ENCODE measurements at places on chromosomes 13 and 19.

- DNase-seq: no peak
These were observed 313.5 kb downstream of the FOXO1 start for GRCh38 chr13:40352802-40353562.

GRCh38 chr13:101565317-101565716, 112.8 kb downstream of the ITGBL1 start:
- DNase-seq: no peak

DNA sequence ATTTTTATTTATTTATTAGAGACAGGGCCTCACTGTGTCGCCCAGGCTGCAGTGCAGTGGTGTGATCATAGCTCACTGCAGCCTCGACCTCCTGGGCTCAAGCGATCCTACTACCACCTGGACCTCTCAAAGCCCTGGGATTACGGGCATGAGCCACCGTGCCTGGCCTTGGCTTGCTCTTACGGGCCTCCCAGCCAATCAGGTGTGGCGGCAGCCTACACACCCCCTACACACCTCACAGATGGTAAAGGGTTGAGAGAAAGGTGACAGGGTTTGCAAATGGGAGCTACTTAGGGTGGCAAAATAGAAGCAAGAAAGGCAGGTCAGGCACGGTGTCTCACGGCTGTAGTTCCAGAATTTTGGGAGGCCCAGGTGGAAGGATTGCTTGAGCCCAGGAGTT, 1.0 kb upstream of the ZBTB32 start:
- no peak for DNase-seq

DNA sequence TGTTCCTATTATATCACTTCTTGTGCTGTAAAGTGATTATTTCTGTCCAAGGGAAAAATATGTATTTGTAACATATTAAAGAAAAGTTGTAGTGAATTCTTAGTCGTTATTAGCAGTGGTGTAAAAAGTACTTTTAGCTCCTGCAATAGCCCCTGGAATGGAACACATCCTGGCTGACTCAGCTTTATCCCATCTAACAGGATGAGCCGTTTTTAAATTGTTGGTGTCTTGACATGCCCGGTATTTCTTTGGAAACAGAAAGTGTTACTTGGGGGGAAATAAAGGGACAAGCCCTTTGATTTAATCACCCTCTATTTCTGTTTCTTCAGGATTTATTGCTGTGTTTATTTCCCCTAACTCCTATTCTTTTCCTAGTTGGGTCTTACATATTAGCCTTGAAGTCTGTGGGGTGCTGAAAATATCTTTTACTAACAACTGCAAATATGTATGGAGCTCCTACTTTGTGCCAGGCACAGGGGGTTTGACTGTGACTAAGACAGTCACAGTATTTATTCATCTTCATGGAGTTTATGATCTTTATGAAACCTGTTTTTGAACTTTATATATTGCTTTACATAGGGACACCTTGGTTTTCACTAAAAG, 17.9 kb downstream of the COG3 start:
- peak; percentile 20 for DNase-seq

DNA sequence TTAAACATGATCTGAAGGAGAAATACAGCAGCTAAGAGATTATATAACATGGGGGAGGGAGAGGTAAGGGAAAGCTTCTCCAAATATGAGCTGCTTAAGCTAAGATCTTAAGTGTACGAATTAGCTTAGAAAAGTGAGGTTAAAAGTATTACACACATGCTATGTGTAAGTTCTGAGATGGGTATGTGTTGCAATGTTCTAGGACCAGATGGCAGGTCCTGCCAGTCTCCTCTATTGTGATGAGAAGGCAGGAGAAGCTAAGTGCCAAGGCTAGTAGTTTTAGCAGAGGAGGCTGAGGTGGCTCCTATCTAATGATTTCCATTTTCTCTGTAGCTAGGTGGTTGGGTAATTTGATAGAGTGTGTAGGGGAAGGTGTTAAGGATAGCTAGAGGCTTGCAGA, 57.6 kb downstream of the MICU2 start:
- no peak for DNase-seq

Data from SW 1271 (cell line).